ENCODE measurements at places on chromosomes 5 and 9. TPM values are rescaled to one million over a fixed set of nuclear protein-coding genes. Genes with fewer than 3 reads are reported as not detected.
A peak's percentile ranks its signal among the peaks of the same experiment; 100 is the strongest.

Gene SNCAIP
- 14.1 TPM for total RNA-seq

Gene HSDL2
- total RNA-seq: 46.4 TPM

Gene PCDHB10
- total RNA-seq: 10.9 TPM

Gene NFX1
- total RNA-seq: 15.7 TPM

GRCh38 chr5:90613918-90614504, 55.4 kb downstream of the ADGRV1 start:
- DNase-seq: no peak
- peaks cover 3% of the 10 kb centered on the region for H3K4me1 ChIP-seq
- H3K27me3 ChIP-seq: no peaks in the 10 kb centered on the region
- H3K27ac ChIP-seq: no peak overlapping the region

DNA sequence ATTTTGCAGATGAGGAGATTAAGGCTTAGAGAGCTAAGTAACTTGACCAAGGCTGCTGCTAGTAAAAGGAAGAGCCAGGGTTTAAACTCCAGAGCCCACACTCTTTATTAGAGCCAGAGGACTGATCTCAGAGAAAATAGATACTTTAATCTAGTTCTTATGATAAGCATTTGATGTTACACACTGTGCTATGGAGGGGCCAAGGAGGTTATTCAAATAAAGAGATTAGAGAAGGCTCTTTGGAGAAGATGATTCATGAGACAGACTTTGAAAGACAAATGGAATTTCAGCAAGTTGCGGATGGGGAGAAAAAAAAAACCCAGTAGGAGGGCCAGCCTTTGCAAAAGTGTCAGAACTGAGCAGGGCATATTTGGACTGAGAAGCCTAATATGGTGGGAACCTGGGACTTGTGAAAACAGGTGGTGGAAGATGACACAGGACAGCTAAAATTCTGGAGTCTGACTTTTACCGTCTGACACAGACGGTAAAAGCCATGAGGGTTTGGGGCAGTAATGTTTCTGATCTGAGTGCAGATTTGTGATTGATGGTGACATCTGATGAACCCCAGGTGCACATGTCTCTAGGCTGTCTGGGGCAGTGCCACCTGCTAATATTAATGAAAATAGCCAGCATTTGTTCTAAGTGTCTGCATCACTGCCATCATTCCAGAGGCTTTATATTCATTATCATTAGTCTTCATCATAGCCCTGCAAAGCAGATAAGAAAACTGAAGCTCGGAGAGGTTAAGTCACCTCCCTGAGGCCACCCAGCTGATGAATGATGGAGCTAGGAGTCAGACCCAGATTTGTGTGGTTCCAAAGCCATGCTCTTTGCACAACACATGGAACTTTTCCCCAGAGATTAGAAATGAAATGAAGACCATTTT, 65.3 kb upstream of the CXCL14 start:
- no peaks in the 10 kb centered on the region for H3K36me3 ChIP-seq
- H3K4me3 ChIP-seq: no peak overlapping the region
- no peaks in the 10 kb centered on the region for H3K27me3 ChIP-seq

GRCh38 chr9:18748251-18748701, 274.3 kb downstream of the ADAMTSL1 start:
- H3K27me3 ChIP-seq: no peaks in the 10 kb centered on the region
- no peak overlapping the region for H3K27ac ChIP-seq
- peaks cover 18% of the 10 kb centered on the region for H3K4me1 ChIP-seq
- no peak for DNase-seq
- no peak overlapping the region for H3K4me3 ChIP-seq

GRCh38 chr5:134438721-134439123, 27.0 kb upstream of the CDKN2AIPNL start:
- H3K27me3 ChIP-seq: no peaks in the 10 kb centered on the region
- peaks cover 16% of the 10 kb centered on the region for H3K4me1 ChIP-seq
- H3K4me3 ChIP-seq: no peak overlapping the region
- no peak overlapping the region for H3K27ac ChIP-seq
- no peak for DNase-seq

GRCh38 chr5:111498346-111498745, 14.0 kb downstream of the STARD4 start:
- H3K4me3 ChIP-seq: no peak overlapping the region
- DNase-seq: no peak
- no peaks in the 10 kb centered on the region for H3K27me3 ChIP-seq
- no peaks in the 10 kb centered on the region for H3K4me1 ChIP-seq
- H3K27ac ChIP-seq: no peak overlapping the region

DNA sequence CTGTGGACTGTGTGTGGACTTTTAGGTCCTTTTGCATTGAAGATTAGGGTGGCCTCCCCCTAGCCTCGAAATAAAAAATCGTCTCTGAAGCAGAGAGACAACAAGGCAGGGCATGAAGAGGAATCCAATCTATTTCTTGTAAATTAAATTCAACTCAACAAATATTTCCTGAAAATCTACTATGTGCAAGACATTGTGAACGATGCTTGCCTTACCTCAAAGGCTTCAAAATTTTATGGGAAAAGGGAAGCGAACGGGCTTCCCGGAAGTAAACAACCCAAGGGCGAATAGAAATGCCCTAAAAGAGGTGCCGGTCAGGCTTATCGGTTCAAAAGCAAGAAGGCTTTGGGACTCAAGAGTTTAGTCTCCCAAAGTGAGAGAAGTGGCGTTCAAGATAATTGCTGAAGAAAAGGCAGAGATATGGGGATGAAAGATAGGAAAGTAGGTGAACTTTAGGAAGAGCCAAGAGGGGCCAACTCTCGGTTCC, 525 bp downstream of the KIF24 start:
- no peaks in the 10 kb centered on the region for H3K36me3 ChIP-seq
- peak overlapping the region; percentile 78 for H3K4me3 ChIP-seq
- DNase-seq: no peak
- peak overlapping the region; percentile 72 for H3K27ac ChIP-seq
- peaks cover 4% of the 10 kb centered on the region for H3K4me1 ChIP-seq

DNA sequence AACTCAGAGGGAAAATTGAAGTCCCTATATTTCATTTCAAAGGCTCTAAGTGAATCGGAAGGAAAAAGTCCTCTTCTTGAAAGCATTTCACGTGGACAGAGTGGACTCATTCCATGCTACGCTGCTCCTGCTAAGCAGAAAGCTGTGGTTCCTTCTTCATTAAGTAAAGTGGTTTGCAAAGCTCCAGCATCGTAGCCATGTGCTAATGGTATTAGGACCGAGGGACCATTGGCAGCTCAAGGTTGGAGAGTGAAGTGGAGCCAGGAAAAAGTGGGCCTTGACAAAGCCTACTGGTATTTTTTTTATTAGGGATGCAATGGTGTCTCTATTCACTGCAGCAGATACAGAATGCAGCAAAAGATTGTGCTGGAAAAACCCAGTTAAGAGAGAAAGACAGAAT, 16.4 kb upstream of the SEMA4D start:
- H3K27me3 ChIP-seq: no peaks in the 10 kb centered on the region
- no peak for DNase-seq
- H3K27ac ChIP-seq: no peak overlapping the region
- no peak overlapping the region for H3K4me3 ChIP-seq
- no peaks in the 10 kb centered on the region for H3K4me1 ChIP-seq

GRCh38 chr5:151906246-151906645, 18.4 kb downstream of the GLRA1 start:
- H3K27ac ChIP-seq: no peak overlapping the region
- no peaks in the 10 kb centered on the region for H3K36me3 ChIP-seq

DNA sequence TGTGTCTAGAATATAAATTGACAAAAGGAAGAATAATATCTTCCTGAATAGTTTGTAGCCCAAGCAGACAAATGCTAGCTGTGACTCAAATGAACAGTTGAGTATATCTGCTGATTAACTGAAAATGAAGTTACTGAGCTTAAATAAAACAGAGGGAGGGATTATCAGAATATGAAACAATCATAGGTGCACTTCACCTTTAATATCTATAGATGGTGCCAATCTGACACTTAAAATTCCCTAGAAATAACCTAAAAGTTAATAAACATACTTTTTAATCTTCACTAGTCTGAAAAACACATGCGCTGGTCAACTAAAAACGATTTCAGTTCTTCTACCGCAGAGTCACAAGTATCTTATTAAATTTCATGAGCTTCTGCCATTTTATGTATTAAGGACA, 280.8 kb upstream of the RASA1 start:
- H3K36me3 ChIP-seq: no peaks in the 10 kb centered on the region
- no peaks in the 10 kb centered on the region for H3K4me1 ChIP-seq
- no peak for DNase-seq
- H3K27me3 ChIP-seq: no peaks in the 10 kb centered on the region
- H3K4me3 ChIP-seq: no peak overlapping the region
- H3K27ac ChIP-seq: no peak overlapping the region

GRCh38 chr9:116674210-116674980, 12.7 kb upstream of the TRIM32 start:
- H3K4me3 ChIP-seq: no peak overlapping the region
- no peak overlapping the region for H3K27ac ChIP-seq
- no peaks in the 10 kb centered on the region for H3K36me3 ChIP-seq
- no peak for DNase-seq
- H3K4me1 ChIP-seq: no peaks in the 10 kb centered on the region
- no peaks in the 10 kb centered on the region for H3K27me3 ChIP-seq
